Activated CD4-positive, alpha-beta T cell treated with anti-CD3 and anti-CD28 coated beads, Interleukin-2, amount 50 U/mL, for 48 hours (primary cell): ENCODE measurements at places on chromosomes 2 and 18.

GRCh38 chr2:20148426-20148922 lies 76.5 kb downstream of the SDC1 start:
- DNase-seq, result no peak

DNA sequence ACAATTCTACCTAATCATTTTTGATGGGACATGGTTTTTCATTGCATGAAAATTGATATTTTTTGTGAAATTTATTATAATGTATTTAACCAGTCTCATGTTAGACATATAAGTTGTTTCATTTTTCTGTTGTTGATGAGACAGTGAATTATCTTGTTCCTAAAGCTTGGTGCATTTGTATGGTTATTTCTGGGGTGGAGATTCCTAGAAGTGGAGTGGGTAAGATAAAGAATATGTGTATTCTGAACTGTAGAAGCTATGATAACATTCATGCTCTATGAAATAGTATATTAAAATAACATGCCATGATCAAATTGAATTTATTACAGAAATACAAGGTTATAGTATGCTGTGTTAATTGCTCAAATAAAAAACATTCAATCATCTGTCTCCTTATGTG lies 69.2 kb downstream of the BOLA3 start:
- no peak for DNase-seq

- no peak for DNase-seq
Observed at GRCh38 chr18:75183524-75183923, 25.4 kb downstream of the PTGR3 start.

GRCh38 chr2:36737131-36737750 lies 40.7 kb downstream of the VIT start:
- no peak for DNase-seq

DNA sequence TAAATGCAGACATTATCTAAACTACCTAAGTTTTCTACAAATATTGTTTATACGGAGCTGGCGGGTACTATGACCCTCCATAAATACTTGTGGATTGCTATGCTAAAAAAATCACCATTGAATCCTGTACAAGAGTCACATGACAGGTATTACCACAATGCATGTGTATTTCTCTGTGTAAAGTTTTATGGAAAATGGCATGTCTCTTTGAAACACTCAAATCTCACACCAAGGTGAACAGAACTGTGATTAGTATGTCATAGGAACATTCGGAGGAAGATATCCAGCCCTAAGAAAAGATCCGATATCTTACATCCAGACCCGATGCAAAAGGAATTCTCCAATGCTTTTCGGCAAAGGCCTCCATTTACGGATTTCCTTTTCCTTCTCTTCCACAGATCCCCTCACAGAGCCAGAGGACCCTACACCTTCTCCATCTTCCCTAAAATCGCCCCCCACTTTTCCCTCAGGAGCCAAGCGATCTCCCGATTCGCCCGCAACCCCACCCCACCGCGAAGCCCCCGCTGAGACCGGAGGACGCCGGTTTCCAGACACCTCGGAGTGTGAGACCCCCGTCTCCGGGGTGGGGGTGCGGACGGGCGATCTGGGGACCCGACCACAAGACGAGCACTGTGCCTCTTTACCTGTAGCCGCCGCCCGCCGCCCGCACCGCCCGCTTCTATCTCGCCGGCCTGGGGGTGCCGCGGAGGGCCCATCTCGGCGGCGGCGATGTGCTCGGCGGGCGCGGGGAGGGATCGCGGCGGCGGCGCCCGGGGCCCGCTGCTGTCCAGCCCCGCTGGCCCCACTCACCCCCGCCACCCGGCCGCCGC lies 1.2 kb downstream of the SAP130 start:
- DNase-seq, result no peak

GRCh38 chr2:9764153-9764778 lies 79.0 kb upstream of the TAF1B start:
- DNase-seq, result no peak

DNA sequence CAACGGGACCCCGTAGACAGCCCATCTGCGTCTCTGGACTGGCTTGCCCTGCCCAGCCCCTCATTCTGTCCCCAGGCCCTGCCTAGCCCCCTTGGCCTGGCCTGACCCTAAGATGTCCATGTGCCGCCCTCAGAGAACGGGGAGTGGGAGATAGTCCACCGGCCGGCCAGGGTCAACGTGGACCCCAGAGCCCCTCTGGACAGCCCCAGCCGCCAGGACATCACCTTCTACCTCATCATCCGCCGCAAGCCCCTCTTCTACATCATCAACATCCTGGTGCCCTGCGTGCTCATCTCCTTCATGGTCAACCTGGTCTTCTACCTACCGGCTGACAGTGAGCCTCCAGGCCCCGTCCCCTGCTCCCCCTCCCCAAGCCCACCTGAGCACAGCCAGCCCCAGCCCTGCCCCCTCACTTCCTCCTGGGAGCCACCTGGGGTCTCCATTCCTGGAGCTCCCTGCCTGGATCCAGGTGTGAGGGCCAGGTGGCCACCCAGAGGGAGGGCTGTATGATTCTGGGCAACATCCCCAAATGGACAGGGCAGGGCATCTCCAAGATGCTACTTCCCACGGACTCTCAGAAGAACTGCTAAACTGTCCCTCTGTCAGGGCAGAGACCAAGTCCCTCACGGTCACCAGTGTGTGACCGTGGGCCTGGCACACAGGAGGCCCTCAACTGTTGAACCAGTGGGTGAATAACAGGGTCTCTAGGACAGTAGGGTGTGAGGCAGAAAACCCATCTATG lies 4.0 kb downstream of the CHRND start:
- no peak for DNase-seq

GRCh38 chr18:11994336-11994702 lies 13.0 kb downstream of the IMPA2 start:
- DNase-seq, result no peak

DNA sequence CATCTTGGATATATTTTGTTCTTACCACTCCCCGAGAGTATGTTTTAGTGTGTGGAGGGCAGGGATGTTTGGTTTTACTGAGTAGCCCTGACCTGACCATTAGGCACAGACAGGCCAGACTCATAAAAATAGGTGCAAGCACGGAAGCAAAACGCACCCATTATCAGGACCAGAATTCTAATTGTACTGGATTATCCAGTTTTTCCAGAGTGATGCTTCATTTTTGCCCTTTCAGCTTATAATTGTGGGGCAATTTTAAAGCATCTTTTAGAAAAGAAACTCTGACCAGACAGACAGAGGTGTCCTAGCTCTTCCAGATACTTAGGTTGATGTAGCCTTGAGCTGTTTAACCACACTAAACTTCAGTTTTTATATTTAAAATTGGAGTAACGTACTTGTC lies 4.4 kb downstream of the NCOA1 start:
- no peak for DNase-seq

- DNase-seq, result no peak
Observed at GRCh38 chr2:227796045-227796711, 17.5 kb upstream of the CCL20 start.

- no peak for DNase-seq
Observed at GRCh38 chr2:17543131-17543660, 2.7 kb downstream of the VSNL1 start.

DNA sequence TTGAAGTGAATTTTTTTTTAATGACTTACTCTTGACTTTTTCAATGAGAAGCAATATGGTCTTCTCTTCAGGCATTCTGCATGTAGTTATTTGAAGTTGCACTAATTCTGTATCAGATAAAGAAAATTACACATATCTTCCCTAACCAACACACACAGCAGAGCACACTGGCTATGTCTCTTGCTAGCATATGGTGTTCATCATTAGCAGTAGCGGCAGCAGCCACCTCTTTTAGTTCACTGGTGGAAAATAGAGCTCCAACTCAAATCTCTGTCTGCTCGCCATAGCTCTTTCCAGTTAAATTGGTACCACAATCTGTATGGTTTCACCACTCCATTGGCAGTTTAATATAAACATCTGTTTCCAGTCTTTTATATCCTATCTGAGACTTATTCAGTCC lies 278.1 kb upstream of the ZEB2 start:
- no peak for DNase-seq

- DNase-seq, result no peak
Observed at GRCh38 chr2:144510294-144510991, 9.5 kb downstream of the ZEB2 start.

DNA sequence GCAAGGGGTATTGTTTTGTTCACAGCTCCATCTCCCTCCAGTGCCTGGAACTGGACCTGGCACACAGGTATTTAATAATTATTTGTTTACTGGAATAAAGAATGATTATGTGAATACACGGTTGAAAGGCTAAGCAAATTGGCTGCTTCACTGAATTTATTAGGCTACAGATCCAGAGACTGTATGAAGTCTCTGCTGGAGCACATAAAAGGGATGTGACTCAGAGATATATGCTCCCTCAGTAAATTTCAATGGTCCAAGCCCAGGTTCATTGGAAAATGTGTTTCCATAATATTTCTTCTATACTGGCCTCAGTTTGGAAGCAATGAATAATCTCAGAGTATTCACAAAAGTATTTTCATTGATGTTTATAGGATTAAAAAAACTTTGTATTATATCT lies 121.5 kb upstream of the SCN1A start:
- DNase-seq, result no peak

DNA sequence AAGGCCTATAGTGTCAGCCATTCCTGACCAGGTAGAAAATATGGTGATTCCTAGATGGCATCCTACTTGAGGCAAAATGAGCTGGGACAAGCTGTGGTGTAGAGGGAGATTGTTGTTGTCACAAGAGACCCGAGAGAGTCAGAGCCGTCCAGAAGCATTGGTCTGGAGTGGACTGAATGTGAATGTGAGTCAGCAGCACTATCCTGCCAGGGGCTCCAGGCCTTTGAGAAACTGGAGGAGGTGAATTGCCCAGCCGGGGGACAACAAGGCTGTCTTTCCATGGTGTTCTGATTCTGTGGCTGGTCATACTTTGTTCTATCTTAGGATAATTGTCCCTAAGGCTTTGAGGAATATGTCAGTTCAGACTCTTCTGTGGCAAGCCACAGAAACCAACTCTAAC lies 29.4 kb upstream of the EIF2AK3 start:
- no peak for DNase-seq

- no peak for DNase-seq
Observed at GRCh38 chr2:223824301-223824700, 13.1 kb downstream of the AP1S3 start.

- no peak for DNase-seq
Observed at GRCh38 chr18:9673296-9674251, 34.5 kb upstream of the RAB31 start.

DNA sequence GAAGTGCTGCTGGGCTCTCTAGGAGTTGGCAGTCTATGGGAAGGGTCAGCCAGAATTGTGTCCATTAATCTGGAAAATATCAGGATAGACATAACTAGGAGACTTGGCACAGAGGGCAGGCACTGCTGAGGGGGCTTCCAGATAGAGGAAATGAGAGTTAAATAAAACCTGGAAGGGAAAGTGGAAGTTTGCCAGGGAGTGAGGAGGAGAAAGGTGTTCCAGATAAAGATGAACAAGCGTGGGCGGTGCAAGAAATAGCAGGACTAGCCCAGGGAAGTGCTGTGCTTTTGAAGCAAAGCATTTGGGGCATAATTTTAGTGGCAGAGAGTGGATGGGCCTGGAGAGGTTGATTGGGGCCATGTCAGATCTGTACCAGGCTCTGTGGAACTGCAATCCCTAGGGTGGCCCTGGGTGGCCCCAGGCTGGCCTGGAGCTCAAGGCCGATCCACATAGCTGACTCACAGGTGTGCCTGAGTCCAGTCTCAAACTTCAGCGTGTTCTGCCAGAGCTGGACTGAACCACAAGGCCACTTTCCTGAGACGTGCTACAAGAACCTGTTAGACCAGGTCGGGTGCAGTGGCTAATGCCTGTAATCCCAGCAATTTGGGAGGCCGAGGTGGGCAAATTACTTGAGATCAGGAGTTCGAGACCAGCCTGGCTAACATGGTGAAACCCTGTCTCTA lies 26.9 kb downstream of the GALM start:
- no peak for DNase-seq

GRCh38 chr2:214311031-214311533 lies 99.8 kb upstream of the VWC2L start:
- DNase-seq, result no peak

DNA sequence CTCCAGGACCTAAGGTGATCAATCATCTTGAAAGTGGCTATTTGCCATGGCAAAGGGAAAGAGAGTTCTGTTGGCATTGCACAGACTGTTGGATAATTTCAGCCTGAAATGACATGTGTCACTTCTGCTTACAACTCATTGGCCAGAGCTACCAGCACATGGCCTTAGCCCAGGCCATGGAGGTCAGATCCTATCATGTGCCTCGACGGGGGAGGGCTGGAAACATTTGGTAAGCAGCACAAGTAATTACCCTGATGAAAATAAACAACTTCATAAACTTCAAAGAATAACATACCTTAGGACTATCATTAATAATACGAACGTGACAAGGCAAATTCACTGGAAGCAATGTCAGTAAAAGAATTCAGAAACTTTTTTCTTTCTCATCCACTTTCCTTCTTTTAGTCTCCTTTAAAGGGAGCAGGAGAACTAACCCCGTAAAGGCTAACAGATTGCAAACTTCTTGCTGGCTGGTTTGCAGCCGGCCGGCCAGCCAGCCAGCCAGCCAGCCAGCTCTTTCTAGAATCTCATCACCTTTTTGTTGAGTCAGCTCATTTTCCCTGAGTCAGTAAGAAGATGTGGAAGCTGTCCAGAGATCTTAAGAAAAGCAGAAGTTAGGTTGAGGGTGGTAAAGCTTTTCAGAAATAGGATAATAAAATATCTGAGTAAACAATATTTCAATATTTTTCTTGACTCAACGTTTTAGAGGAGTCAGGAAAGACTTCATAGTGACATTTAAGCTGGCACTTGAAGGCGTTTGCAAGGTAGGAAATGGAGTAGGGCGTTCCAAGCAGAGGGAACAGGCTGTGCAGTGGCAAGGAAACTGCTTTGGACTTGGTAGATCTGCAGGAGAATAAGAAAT lies 31.9 kb downstream of the CNRIP1 start:
- no peak for DNase-seq

- no peak for DNase-seq
Observed at GRCh38 chr18:58013241-58014211, 30.5 kb upstream of the NEDD4L start.

GRCh38 chr2:232493701-232494474 lies 6.3 kb upstream of the ECEL1 start:
- DNase-seq, result no peak

DNA sequence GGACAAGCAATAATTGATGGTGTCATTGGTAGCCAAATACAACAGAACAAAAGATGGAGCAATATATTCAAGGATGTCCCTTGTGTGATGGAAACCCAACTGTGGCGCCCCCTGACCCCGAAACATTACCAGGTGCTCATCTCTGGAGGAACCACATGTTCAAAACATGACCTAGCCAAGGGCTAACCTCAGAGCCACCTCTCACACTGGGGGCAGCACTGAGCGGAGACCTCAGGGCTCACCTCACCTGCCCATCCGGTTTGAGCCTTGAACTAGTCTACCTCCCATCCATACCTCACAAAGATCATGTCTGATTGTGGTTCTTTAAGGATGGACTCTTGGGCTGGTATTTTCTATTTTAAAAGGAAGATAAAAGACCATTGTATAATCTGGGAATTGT lies 314.4 kb upstream of the CDH7 start:
- no peak for DNase-seq

- DNase-seq, result no peak
Observed at GRCh38 chr18:76351961-76352581, 143.0 kb downstream of the ZNF516 start.
